Fibroblast of the aortic adventitia (primary cell): ENCODE measurements at places on chromosomes 7 and 10.

DNA sequence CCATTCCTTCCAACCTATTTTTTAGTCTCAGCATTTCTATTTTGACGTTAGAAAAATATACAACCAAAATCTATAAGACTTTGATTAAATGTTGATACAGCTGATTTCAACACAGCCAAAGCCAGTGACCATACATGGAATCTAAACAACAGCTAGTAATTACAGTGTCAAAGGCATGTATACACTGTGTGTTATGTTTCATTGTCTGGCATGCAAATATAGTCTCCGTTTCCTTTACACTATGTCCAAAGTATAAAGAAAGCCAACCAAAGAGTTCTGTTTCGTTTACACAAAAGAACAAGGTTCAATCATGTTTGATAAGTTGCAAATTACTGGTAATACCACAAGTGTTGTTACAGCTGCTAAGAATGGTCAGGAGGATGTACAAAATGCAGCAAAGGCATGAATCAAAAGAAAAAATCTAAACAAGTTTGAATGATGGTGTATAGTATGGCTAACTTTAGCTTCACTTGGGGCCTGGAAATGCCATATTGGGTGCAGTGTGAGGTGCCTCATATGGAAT is 268.3 kb upstream of the FERD3L start:
- no peak for DNase-seq

- peak; percentile 49 for DNase-seq
These were observed 143.3 kb downstream of the HDAC9 start for GRCh38 chr7:18638594-18639452.

- DNase-seq, result no peak
These were observed 450.6 kb upstream of the AUTS2 start for GRCh38 chr7:69147631-69148030.

GRCh38 chr7:100949227-100949932 is at the start of gene MUC3A:
Gene MUC3A (plus strand): TSS chr7:100949534. CDS start chr7:100949625, 91 bp downstream.
- DNase-seq, result no peak

GRCh38 chr7:151710646-151711434 is 166.1 kb downstream of the PRKAG2 start:
- DNase-seq, result no peak
